ENCODE measurements at places on chromosomes 3 and 15.

GRCh38 chr3:50117120-50117519, 28.4 kb downstream of the RBM5 start:
- H3K4me3 ChIP-seq = no peak overlapping the region
- H3K36me3 ChIP-seq = peaks cover 64% of the 10 kb centered on the region
- no peak for DNase-seq
- peaks cover 6% of the 10 kb centered on the region for H3K4me1 ChIP-seq
- H3K27me3 ChIP-seq = peaks cover 3% of the 10 kb centered on the region
- H3K27ac ChIP-seq = no peak overlapping the region

- no peak overlapping the region for H3K27ac ChIP-seq
- H3K27me3 ChIP-seq = no peaks in the 10 kb centered on the region
- no peak overlapping the region for H3K4me3 ChIP-seq
- H3K36me3 ChIP-seq = no peaks in the 10 kb centered on the region
- no peak for DNase-seq
Measured at GRCh38 chr3:156472684-156473083, 82.2 kb downstream of the SSR3 start.

- H3K27me3 ChIP-seq = no peaks in the 10 kb centered on the region
- H3K4me1 ChIP-seq = peaks cover 6% of the 10 kb centered on the region
- H3K36me3 ChIP-seq = no peaks in the 10 kb centered on the region
Measured at GRCh38 chr3:157023226-157023625, 136.7 kb downstream of the CCNL1 start.

- H3K36me3 ChIP-seq = no peaks in the 10 kb centered on the region
- no peaks in the 10 kb centered on the region for H3K4me1 ChIP-seq
- DNase-seq = no peak
Measured at GRCh38 chr15:94097552-94097951, 133.8 kb upstream of the MCTP2 start.

- no peaks in the 10 kb centered on the region for H3K36me3 ChIP-seq
- DNase-seq = no peak
- H3K27ac ChIP-seq = no peak overlapping the region
- H3K27me3 ChIP-seq = no peaks in the 10 kb centered on the region
- no peak overlapping the region for H3K4me3 ChIP-seq
Measured at GRCh38 chr3:67854663-67855062, 200.3 kb upstream of the SUCLG2 start.

- H3K27ac ChIP-seq = no peak overlapping the region
- peaks cover 56% of the 10 kb centered on the region for H3K27me3 ChIP-seq
- no peak for DNase-seq
- H3K36me3 ChIP-seq = no peaks in the 10 kb centered on the region
- no peak overlapping the region for H3K4me3 ChIP-seq
Measured at GRCh38 chr3:72462595-72463011, 385.6 kb downstream of the SHQ1 start.

GRCh38 chr3:160796089-160796812, 40.2 kb downstream of the PPM1L start:
- DNase-seq = no peak
- H3K4me1 ChIP-seq = peaks cover 26% of the 10 kb centered on the region
- H3K36me3 ChIP-seq = no peaks in the 10 kb centered on the region

- H3K4me3 ChIP-seq = no peak overlapping the region
- H3K4me1 ChIP-seq = no peaks in the 10 kb centered on the region
- no peak overlapping the region for H3K27ac ChIP-seq
- DNase-seq = no peak
Measured at GRCh38 chr15:99344639-99345038, 93.4 kb downstream of the LRRC28 start.

DNA sequence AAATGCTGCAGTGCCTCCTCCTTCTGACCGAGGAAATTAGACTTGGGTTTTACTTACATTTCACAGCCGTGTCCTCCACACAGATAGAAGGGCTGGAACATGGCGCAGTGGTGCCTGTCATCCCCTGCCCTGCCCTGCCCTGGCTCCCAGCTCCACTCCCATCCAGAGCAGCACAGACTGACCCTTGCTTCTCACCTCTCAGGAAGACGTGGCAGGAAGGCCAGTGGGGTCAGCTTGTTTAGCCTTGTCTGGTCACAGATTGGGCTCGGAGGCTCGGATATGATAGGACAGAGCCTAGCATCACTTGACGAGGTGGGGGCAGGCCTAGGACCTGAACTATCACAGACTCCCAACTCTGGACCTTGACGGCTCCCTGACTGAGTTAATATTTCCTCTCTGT, 88.5 kb downstream of the LINGO1 start:
- H3K36me3 ChIP-seq = no peaks in the 10 kb centered on the region
- no peak for DNase-seq
- H3K27me3 ChIP-seq = peaks cover 44% of the 10 kb centered on the region

- H3K4me3 ChIP-seq = no peak overlapping the region
- no peak overlapping the region for H3K27ac ChIP-seq
- H3K4me1 ChIP-seq = peaks cover 30% of the 10 kb centered on the region
- no peaks in the 10 kb centered on the region for H3K36me3 ChIP-seq
Measured at GRCh38 chr3:157916672-157917071, 189.5 kb downstream of the SHOX2 start.

- H3K27me3 ChIP-seq = peaks cover 5% of the 10 kb centered on the region
- H3K4me3 ChIP-seq = no peak overlapping the region
- H3K36me3 ChIP-seq = peaks cover 23% of the 10 kb centered on the region
- DNase-seq = no peak
- peaks cover 38% of the 10 kb centered on the region for H3K4me1 ChIP-seq
Measured at GRCh38 chr3:15305359-15305844, 27.0 kb downstream of the SH3BP5 start.

GRCh38 chr3:156488767-156489166, 66.2 kb downstream of the SSR3 start:
- H3K4me3 ChIP-seq = no peak overlapping the region
- DNase-seq = no peak
- H3K27me3 ChIP-seq = no peaks in the 10 kb centered on the region
- H3K4me1 ChIP-seq = no peaks in the 10 kb centered on the region
- H3K27ac ChIP-seq = no peak overlapping the region
- no peaks in the 10 kb centered on the region for H3K36me3 ChIP-seq

DNA sequence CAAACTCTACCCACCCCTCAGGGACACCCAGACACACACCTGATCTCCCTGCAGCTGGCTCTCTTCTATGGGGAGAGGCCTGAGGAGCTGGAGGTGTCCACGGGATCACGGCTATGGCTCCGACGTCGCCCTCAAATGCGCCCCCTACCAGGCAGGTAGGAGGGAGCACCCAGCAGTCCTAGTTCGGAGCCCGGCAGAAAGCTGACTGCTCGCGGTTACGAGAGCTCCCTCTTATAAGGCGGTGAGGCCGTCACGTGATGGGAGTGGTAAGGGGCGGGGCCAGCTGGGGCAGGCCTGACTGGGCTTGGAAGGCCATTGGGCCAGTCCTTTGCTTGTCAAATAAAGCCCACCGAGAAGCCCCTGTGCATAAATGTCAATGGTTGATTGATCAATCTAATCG, at the start of gene PRR20G:
TSS of gene PRR20G (minus strand) at position 207 of the 400 bp plus-strand sequence. CDS start 681 bp downstream, outside the sequence.
- peaks cover 29% of the 10 kb centered on the region for H3K27me3 ChIP-seq
- H3K4me3 ChIP-seq = no peak within 1 kb of the TSS
- H3K27ac ChIP-seq = no peak within 1 kb of the TSS
- no peaks in the 10 kb centered on the region for H3K36me3 ChIP-seq

GRCh38 chr3:197889204-197889930, 60.6 kb upstream of the RPL35A start:
- H3K27me3 ChIP-seq = no peaks in the 10 kb centered on the region
- H3K4me1 ChIP-seq = peaks cover 4% of the 10 kb centered on the region
- peak overlapping the region; percentile 4 for H3K27ac ChIP-seq
- no peak for DNase-seq
- no peak overlapping the region for H3K4me3 ChIP-seq
- peaks cover 20% of the 10 kb centered on the region for H3K36me3 ChIP-seq

- no peaks in the 10 kb centered on the region for H3K4me1 ChIP-seq
- H3K27ac ChIP-seq = no peak overlapping the region
- no peak overlapping the region for H3K4me3 ChIP-seq
- H3K27me3 ChIP-seq = no peaks in the 10 kb centered on the region
- no peaks in the 10 kb centered on the region for H3K36me3 ChIP-seq
- no peak for DNase-seq
Measured at GRCh38 chr3:17938313-17938712, 195.9 kb upstream of the TBC1D5 start.

- peak; percentile 67 for DNase-seq
- H3K27ac ChIP-seq = no peak overlapping the region
- peaks cover 15% of the 10 kb centered on the region for H3K4me1 ChIP-seq
- peak overlapping the region; percentile 87 for H3K4me3 ChIP-seq
- H3K27me3 ChIP-seq = peaks cover 13% of the 10 kb centered on the region
Measured at GRCh38 chr3:12993517-12994356, 79.5 kb downstream of the IQSEC1 start.

DNA sequence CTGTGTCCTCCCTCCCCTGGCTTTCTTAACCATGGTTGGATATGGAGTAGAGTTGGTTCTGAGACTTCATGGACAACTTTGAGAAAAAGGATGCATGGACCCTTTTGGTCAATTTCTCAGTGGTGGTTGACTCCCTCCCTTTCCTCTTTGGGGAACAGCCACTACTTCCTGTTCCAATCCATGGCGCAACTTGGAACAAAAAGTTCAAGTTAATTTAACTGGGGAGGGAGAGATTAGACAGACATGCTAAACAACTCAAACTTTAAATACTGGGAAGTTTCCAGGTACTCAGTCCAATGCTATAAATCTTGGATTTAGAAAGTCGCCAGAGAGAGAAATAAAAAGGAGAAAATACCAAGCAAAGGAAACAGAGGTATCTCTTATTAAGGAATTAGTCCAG, 202.2 kb downstream of the PDZRN3 start:
- peaks cover under 1% of the 10 kb centered on the region for H3K27me3 ChIP-seq
- DNase-seq = no peak
- no peak overlapping the region for H3K27ac ChIP-seq

DNA sequence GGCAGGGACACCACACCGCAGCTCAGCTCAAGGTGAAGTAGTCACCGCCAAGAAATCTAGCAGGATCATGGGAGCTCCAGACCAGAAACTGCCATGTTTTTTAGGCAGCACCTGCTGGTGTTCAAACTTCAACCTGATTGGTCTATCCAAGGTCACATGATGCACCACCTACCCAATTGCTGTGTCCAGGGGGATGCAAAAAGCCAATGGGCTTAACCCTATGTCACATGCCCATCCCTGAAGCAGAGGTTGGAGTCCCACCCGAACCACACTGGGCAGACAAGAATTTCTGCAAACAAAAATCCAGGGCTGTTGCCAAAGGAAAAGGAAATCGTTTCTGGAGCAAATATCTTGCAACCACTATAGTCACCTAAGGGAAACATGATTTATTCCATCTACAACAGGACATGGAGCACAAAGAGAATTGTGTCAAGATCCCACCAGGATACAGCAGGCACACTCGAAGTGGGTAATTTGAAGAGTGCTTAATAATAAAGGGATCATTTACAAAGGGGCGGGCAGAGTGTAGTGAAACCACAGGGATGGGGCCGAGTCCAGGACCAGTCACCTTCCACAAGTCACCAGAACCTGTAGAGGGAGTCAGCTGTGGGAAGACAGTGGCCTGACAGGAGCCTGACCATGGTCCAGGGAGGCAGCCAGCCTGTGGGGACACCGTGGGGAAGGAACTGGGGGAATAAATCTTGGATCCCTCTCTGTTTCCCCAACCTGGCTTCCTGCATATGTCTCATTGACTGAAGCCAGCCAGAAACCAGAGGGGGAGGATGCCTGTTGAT, 34.2 kb upstream of the TSEN2 start:
- no peak for DNase-seq
- H3K27me3 ChIP-seq = peaks cover 20% of the 10 kb centered on the region
- peaks cover 22% of the 10 kb centered on the region for H3K4me1 ChIP-seq
- no peak overlapping the region for H3K4me3 ChIP-seq

DNA sequence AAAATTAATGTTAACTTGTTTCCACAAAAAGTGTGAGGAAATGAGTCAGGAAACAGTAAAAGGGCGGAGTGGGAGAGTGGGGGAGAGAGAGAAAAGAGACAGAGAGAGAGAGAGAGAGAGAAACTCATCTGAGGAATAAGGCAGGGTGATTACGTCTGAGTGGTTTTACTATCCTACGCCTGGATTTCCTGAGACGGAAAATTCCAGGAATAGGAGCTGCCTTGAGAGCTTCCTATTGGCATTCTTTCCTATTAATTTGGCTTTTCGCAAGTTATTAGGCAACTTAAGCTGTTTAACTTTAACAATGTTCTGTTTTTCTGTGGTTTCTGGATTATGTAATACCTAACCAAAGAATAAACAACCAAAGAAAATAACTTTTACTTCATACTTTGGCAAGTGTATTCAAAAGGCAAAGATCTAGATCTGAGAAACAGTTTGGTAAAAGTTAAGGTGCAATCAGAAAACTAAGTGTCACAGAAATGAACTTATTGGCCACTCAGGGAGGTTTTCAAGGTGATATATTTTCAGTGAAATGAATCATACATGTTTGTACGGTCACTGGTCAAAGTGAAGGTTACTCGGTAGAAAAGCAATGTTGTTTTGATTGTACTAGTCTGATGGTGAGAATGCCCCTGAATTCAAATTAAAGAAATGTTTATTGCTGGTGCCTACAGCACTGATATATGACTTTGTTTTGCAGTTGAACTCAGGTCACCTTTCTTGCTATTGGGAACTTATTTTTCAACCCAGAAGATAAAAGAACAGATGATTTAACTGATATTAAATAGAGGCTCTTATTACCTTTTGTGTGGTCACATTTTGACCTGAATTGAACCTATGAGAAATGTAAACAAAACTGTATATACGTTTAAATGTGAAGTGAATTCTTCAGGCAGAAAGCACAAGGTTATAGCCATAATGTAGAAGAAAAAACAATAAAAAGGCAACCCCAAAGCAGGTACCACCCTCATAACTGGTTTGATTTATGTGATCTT, 39.9 kb upstream of the TNFSF10 start:
- no peak overlapping the region for H3K4me3 ChIP-seq
- H3K27me3 ChIP-seq = no peaks in the 10 kb centered on the region

- no peak overlapping the region for H3K4me3 ChIP-seq
- no peaks in the 10 kb centered on the region for H3K36me3 ChIP-seq
- no peak for DNase-seq
- H3K27ac ChIP-seq = no peak overlapping the region
- H3K27me3 ChIP-seq = peaks cover 10% of the 10 kb centered on the region
- H3K4me1 ChIP-seq = no peaks in the 10 kb centered on the region
Measured at GRCh38 chr3:161322781-161323568, 48.3 kb downstream of the SPTSSB start.

- no peaks in the 10 kb centered on the region for H3K27me3 ChIP-seq
- peaks cover 21% of the 10 kb centered on the region for H3K4me1 ChIP-seq
- no peak for DNase-seq
- no peak overlapping the region for H3K27ac ChIP-seq
- peaks cover 14% of the 10 kb centered on the region for H3K36me3 ChIP-seq
- no peak overlapping the region for H3K4me3 ChIP-seq
Measured at GRCh38 chr3:105431200-105431599, 64.5 kb downstream of the ALCAM start.

Measured in nephron progenitor cell (in vitro differentiated cells).